ENCODE measurements at places on chromosomes 2 and 18.

DNA sequence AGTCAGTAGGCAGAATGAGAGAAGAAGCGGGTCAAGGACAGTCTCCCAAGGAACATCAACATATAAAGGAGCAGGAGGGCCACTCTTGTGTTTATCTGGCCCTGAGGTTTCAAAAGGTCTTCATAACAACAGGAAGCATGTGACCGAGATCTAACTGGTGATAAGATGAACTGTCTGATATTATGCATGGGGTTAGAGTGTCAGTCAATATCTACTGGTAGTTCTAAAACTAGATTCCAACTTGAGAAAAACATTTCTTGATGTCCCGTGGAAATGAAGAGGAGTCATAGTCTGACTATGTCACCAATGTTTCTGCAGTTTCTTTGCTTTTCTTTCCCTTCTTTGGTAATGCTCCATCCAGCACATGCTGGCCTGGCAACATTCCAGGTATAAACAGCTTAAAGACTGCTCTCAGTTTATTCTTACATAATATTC lies 77.5 kb upstream of the ITPRID2 start:
- no peak for DNase-seq

DNA sequence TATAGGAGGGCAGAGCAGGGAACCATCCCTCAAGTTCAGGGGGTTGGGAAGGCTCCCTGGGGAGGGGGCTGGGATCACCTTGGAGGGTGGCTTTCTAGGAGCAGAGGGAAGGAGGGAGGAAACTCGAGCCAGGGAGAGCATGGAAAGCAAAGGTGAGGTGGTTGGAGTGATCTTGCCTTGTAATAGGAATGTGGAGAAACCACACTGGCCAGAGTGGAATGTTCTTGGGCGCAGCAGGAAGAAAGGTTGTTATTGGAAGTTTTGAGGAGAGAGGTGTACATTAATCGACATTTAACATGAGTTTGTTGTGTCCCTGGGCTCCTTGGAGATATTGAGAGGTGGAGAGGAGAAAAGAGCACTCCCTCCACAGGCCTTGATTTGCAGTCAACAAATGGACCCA lies 272.2 kb downstream of the PRKCE start:
- no peak for DNase-seq

GRCh38 chr2:216857131-216857550 lies 2.7 kb downstream of the TNP1 start:
- no peak for DNase-seq

GRCh38 chr2:20291846-20292408 lies 58.7 kb downstream of the PUM2 start:
- peak; percentile 4 for DNase-seq

- no peak for DNase-seq
These were observed 30.2 kb upstream of the GRP start for GRCh38 chr18:59189746-59190145.

GRCh38 chr18:79923896-79924585 lies 27.4 kb downstream of the SLC66A2 start:
- no peak for DNase-seq

Data from pons (tissue), 1 donor.